NCI-H510A treated with DMSO at 0.1 percent for 48 hours (cell line): ENCODE measurements at places on chromosomes 4 and X.

GRCh38 chr4:80486603-80487002 is 151.1 kb downstream of the CFAP299 start:
- no peak for DNase-seq

DNA sequence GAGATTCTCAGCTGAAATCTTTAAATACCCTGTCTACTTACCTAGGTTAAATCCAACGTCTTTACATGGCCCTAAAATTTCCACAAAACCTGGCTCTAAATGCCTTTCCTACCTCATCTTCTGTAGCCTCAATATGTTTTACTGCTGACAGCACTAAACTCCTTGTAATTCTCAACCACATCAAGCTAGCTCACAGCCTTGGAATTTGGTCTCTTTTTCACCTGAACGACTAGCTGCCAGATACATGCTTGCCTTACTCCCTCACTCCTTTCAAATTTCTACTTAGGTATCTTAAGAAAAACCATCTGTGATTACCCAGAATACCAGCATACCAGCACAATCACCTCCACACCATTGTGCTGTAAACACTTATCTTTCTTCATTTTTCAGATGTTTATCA is 635.6 kb upstream of the PCDH10 start:
- no peak for DNase-seq

- no peak for DNase-seq
Measured at GRCh38 chrX:154717824-154718223, 33.1 kb downstream of the GAB3 start.

GRCh38 chr4:6527683-6528595 is 47.0 kb upstream of the MAN2B2 start:
- DNase-seq = no peak

GRCh38 chr4:13452927-13453579 is 31.1 kb downstream of the RAB28 start:
- DNase-seq = no peak

DNA sequence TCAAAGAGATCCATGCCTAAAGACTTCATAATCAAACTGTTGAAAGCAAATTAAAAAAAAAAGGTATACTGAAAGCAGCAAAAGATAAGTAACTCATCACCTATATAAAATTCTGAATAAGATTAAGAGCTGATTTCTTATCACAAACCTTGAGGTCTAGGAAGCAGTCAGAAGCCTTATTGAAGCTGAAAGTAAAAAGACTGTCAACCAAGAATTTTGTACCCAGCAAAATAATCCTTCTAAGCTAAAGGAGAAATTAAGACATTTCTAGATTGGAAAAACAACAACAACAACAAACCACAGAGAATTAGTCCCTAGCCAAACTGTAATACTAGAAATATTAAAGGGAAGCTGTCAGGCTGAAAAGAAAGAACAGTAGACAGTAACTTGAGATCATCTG is 622.9 kb downstream of the PCDH7 start:
- DNase-seq = no peak

DNA sequence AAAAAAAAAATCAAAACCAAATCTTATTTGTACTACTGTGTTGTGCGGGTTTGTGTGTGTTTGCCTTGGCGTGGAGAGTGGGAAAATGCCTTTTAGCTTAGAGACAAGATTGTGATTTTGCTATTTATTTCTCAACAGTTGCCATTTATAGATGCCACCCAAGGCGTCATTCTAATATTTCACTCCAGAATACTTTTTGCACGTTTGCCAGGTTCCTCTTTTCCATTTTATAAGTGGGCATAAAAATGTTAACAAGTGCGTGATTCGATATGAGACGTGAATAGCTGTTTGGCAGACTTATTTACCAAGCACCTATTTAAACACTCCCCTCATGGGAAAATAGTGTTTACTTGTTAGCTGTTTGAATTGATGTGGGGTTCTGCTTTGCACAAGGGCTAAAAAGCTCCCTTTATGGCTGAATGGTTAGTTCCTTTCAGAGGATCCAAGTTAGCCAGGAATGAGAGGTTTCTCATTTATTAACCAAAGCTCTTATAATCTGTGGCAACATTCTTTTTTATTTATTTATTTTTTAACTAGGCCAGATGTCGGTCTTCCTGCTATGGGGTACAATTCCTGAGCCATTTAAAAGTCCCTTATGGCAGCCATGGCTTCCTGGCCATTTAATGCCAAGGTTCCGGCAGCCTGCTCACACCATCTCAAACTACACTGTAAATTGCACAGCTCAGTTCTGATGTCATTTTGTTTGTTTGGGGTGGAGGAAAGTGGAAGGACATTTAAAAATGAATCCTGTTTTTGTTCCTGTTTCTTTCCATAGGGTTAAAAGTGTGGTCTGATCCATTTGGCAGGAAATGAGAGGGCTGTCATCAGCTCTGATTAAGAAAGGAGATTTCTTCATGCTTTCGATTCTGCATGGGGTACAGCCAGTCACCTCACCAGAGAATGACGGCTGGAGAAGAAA is 14.6 kb downstream of the SMIM20 start:
- peak; percentile 19 for DNase-seq

DNA sequence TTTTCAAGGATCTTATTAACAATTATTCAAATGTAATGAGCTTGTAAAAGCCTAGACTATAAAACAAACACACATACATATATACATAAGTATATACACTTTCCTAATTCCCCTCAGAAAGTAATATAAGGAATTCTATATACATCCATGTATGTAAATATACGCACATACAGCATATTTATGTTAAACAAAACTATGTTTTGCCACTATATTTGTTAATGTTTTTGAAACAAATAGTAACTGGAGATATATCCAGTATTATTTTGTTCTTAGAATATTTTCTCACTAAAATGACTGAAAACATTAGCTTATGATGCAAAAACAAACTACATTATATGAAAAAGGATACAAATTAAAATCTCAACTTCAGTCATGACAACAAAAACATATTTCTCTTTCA is 85.1 kb downstream of the FBXO8 start:
- DNase-seq = no peak

DNA sequence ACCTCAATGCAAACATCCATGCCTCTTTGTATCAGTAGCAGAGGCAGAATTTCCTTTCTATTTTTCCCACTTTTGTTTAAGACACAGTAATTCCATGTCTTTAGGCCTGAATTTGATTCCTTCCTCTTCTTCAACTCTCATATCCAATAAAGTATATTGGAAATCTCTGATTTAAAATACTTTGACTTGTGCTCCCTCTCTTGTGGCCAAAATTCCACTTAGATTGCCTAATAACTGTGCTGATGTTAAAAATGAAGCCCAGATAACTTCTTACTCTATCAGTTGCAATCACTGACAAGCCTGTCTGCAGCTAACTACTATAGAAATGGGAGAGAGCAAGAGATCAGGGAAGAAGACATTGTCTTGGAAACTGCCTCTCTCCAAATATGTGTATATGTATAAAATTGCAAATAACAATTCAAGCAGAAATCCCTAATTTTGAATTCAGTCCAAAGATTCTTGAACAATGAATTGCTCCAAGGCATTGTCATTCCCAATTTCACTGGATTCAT is 163.5 kb upstream of the SPIN4 start:
- DNase-seq = no peak

DNA sequence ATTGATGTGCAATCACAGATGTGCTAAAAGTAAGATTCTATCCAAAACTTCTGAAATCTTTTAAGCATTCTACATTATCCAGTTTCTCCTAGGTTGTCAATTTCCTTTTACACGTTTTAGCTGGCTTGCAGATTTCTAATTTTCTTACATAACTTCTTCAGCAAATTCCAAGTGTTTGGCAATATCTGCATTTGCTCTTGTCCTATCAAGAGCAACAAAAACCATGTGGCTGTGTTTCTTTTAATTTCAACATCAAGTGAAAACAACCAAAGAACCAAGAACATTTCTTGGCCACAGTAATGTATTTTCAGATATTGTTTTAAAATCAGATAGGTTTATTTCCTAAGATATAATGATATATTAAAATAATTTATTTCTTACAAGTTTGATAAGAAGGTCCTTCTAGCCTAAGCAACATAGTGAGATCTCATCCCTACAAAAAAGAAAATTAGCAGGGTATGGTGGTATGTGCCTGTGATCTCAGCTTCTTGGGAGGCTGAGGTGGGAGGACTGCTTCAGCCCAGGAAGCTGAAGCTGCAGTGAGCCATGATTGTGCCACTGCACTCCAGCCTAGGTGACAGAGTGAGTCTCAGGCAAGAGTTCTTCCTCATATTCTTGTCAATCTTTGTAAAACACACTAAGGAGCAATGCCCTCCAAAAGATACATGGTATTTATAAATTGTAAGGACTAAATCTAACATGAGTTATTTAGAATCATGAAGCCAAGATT is 131.4 kb upstream of the NAP1L5 start:
- DNase-seq = no peak

GRCh38 chr4:32519060-32519459 is 1798.9 kb downstream of the PCDH7 start:
- no peak for DNase-seq

DNA sequence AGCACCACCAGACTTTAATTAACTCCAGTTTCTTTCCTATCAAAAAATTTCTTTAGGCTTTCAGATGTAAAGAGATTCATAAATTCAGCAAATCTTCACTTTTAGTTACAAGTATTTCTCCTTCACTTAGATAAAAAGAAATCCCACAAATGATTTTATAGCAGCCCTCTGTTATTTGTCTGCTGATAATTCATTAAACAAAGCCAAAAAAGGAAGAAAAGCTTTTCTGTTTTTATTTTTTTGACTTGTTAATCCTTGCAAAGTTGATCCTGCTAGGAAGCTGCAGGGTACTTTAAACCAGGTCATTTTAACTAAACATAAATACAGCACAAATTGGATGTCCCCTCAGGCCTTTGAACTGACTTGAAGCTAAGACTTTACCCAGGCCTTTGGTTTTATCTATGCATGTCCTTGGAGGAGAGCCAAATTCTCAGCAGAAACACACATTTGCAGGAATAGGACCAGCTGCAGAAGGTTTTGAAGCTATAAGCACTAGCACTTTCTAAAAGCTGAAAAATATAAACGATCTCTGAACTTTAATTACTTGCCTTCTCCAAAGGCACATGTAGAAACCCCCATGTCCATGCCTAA is 57.5 kb downstream of the PCDH18 start:
- DNase-seq = no peak

DNA sequence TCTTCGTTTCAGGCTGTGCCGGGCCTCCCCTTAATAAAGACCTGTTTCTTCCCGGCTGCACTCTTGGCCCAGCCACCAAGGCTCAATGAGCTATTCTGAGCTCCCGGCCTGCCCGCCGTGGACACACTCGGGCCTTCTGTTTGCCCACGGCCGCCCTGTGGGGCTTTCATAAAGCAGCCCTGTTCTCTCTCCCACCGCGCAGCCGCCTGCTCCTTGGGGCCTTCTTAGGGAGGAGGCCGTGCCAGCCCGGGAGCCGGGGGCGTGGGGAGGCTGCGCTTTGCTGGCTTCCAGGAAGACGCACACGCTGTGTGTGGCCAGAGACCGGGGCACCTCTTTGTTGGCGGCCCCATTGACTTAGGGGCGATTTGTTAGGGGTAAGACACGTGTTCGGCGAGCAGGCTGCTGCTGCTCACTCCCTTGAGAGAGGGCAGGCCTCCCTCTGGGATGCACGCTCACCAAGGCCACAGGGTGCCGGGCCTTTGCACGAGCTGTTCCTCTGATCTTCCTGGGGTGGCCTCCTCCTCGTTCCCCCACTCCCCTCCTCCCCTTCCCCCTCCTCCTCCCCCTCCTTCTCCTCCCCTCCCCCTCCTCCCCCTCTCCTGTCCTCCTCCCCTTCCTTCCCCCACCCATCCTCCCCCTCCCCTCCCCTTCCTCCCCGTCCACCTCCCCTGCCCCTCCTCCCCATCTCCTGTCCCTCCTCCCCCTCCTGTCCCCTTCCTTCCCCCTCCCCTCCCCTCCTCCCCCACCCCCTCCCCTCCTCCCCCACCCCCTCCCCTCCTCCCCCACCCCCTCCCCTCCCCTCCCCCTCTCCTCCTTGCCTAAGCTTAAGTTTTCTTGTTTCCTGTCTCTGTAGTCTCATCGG is 11.3 kb downstream of the BLOC1S4 start:
- no peak for DNase-seq

GRCh38 chr4:79850626-79851025 is 222.4 kb downstream of the ANTXR2 start:
- no peak for DNase-seq

DNA sequence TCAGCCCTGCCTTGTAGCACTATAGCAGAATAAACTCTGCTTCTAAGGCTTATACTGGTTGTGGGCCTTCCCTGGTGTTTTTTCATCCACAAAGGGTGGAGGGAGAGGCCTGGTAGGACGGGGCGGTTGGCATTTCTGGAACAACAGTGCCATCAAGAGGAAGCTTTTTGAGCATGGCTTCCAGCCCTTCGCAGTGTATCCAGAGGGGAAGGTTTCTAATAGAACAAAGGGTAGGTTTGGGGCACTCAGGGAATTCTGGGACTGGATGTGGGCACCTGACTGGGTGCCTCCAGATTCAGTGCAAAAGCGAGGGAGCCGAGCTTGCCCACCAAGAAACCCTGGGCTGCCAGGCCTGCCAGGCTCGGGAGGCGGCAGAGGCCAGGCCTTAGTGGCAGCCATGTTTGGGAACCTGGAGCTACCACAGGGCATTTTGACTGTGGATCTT is 229.6 kb upstream of the AGTR2 start:
- peak; percentile 66 for DNase-seq
